ENCODE measurements at places on chromosomes 5 and 9. TPM values are rescaled to one million over a fixed set of nuclear protein-coding genes. Genes with fewer than 3 reads are reported as not detected.

DNA sequence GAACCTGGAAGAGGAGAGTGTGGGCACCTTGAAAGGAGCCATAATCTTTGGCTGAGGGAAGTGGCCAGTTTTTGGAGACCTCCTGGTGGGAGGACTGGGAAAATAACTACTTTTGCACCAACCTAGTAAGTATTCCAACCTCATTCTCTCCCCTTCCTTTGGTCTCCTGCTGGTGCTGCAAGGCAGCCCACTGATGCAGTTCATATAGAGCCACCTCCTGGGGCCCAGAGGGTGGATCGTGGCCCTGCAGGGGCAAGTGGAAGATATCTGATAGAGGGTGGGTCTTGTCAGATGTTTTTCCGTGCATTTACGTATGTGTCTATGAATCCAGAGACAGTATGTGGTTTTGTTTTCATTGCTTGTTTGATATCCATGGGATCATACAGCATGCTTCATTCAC is 172.8 kb upstream of the PITX1 start:
- ATAC-seq = no peak

SPINK5 gene
- total RNA-seq = 47.0 TPM

HAVCR2 gene
- total RNA-seq = 13.8 TPM

DNA sequence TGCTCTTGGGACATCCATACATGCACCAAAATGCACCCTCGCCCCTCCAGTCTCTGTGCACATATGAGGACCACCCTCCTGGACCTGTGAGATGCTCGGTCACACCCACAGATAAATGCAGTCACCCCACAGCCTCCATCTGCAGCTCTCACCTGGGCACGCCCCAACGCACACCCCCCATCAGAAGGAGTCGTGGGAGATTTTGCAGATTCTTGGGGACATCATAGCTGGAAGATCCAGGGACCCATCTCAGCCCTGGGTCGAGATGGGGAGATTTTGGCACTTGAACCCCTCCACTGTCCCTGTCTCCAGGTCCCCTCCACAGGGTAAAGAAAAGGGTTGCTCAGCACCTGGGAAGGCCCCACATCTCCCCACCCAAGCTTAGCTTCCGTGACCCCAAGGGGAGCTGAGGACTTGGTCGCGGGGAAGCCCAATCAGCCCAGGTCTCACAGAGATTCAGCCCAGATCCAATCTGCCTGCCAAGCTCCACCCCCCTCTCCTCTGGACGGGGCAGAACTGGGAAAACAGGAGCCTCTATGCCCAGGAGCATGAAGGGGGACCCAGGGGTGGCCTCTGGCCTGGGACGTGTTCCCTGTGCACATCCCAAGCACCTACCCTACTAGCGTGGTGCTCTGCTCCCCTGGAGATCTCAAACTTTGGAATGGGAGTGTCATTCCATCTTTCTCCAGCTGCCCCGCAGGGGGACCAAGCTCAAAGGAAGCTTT is 89.2 kb upstream of the LMX1B start:
- no peak for ATAC-seq

MORN5 gene
- not detected for total RNA-seq

PCDHB4 gene
- 4.1 TPM for total RNA-seq

PTRH1 gene
- 19.3 TPM for total RNA-seq

SMIM33 gene
- not detected for total RNA-seq

GRCh38 chr9:118693645-118694044 is 675.6 kb downstream of the BRINP1 start:
- no peak for ATAC-seq

PPP3R2 gene
- not detected for total RNA-seq

B4GALT7 gene
- 15.2 TPM for total RNA-seq

DNA sequence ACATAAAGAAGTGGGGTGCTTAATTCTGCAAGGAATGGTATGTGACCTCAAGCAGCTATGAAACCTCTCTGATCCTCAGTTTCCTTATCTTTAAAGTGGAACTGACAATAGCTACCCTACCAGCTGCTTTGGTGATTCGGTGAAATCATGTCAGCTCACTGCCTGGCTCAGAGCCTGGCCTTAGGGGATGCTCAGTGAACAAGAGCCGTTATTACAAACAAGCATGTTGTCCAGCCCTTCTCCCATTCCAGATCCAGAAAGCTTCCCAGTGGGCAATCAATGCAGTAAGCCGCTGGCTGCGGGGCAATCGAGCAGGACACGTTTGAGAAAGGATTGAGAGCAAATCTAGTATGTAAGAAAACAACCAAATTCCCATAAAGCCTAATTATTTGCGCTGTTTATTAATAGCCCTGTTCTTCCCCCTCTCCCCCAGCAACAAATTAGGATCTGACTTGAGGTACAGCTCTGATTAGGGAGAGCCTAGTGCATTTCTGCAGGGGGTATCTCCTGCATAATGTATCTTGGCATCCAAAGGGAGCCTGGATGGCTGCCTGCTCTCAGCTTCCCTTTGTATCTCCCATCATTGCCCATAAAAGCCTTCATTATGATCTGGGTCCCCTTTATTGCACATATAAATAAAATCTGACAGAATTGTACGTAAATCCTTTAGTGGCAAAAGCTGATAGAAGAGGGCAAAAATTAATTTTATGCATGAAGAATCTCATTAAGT is 371.4 kb downstream of the TMEM232 start:
- peak; percentile 13 for ATAC-seq

DNA sequence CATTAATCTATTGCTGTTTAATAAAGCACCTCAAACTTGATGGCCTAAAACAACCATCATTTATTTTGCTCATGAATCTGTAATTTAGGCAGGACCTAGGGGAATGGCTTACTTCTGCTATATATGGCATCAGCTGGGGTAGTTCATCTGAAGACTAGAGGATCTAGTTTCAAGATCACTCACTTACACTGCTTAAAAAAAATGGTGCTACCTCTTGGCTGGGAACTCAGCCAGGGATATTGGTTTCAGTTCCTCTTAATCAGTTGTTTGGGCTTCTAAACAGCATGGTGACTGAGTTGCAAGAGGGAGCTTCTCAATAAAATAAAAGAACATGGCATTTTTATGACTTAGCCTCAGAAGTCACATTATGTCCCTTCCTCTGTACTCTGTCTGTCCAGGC is 142.0 kb downstream of the FAM114A2 start:
- ATAC-seq = no peak

DNA sequence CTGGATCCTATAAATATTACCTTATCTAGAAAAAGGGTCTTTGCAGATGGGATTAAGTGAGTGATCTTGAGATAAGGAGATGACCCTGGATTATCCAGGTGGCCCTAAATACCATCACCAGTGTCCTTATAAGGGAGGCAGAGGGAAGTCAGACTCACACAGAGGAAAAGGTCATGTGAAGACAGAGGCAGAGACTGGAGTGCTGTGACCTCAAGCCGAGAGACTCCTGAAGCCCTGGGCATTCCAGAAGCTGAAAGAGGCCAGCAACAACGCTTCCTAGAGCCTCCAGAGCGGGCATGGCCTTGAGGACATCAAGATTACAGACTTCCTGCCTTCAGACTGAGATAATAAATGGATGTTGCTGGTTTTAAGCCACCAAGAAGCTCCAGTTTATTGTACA is 118.8 kb downstream of the ATPSCKMT start:
- ATAC-seq = no peak

- ATAC-seq = no peak
Measured at GRCh38 chr5:83256091-83256780, 178.9 kb downstream of the XRCC4 start.

GRCh38 chr9:95778957-95779356 is 96.5 kb upstream of the ERCC6L2 start:
- peak; percentile 85 for ATAC-seq

- ATAC-seq = peak; percentile 58
Measured at GRCh38 chr5:66207800-66208561, 63.9 kb downstream of the SREK1 start.

DNA sequence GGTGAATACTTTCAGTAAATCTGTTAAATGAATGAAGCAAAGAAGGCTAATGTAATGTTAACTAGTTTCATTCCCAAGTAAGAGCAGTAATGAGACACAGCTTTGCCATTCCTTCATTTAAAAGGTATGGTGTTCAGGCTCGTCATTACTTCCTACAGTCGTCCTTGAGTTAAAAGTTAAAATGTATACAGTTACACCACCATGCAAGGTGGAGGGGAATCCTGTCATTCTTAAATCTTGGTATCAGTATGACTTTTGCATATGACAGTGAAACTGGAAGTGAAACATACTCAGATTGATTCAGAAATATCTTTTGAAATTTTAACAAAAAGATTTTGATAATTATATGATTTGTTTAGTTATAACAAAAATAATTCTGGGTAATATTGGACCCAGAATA is 25.9 kb downstream of the MTRR start:
- ATAC-seq = no peak

- ATAC-seq = no peak
Measured at GRCh38 chr5:103690676-103691075, 128.1 kb upstream of the NUDT12 start.

DNA sequence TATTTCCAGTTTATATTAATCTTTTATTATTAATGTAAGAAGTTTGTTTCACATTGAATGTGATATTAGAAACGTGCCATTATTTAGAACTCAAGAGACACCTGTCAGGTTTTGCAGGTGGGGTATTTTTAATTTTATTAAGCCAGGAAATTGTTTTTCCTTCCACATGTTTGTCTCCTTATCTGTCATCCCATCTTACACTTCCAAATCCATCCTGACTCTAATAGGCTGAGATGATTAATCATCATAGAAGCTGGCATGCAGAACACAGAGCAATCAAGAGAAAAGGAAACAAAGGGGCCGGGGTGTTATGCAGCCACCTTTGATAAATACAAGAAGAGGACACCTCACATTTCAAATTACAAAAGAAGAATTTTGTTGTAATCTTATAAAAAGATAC is 506.5 kb downstream of the ISL1 start:
- ATAC-seq = no peak

GLRA1 gene
- not detected for total RNA-seq

DNA sequence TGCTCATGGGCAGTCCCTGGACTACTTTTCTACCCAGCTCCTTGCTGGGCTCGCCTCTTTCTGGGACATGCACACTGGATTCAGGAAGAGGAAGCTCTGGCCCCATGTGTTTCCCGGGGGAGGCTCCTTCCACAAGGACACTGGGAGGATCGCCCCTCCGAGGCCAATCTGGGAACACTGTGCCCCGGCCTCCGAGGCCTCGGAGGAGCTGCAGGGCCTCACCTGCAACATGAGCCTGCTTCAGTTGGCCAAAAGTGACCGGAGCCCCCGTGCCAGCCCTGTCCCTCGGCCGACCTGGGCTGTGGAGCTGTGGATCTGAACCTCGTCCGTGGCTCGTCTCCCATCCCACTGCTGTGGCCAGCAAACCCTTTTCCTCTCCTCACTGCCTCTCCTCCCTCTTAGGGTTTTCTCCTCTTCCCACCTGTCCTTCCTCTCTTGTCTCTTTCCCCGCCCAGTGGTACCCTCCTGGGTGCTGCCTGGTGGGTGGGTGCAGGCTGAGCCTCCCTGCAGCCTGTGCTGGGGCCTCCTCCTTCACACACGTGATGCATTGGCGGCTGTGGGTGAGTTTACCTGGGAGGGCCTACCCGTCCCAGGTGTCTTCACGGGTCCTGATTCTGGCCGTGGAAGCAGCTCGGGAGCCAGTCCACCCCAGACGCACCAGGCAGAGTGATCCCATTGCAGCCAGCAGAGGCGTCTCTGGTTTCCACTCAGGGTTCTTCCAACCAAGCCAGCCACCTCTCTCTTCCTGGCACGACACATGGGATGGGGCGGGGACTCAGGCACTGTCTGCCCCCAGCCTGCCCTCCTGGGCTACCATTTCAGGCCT is 241.8 kb downstream of the CACNA1B start:
- ATAC-seq = no peak

ERAP2 gene
- 11.2 TPM for total RNA-seq

ATP6V0E1 gene
- total RNA-seq = 94.0 TPM

QRFP gene
- total RNA-seq = not detected

- no peak for ATAC-seq
Measured at GRCh38 chr5:144598451-144599068, 427.9 kb downstream of the KCTD16 start.

GRCh38 chr9:13411791-13412190 is 132.3 kb upstream of the MPDZ start:
- ATAC-seq = no peak

- ATAC-seq = peak; percentile 76
Measured at GRCh38 chr9:98034593-98035546, 21.7 kb upstream of the NANS start.

- no peak for ATAC-seq
Measured at GRCh38 chr5:67257077-67257476, 60.5 kb upstream of the CD180 start.

CTSL gene
- 102 TPM for total RNA-seq

- ATAC-seq = no peak
Measured at GRCh38 chr5:180208435-180209081, 453 bp downstream of the RASGEF1C start.

DNA sequence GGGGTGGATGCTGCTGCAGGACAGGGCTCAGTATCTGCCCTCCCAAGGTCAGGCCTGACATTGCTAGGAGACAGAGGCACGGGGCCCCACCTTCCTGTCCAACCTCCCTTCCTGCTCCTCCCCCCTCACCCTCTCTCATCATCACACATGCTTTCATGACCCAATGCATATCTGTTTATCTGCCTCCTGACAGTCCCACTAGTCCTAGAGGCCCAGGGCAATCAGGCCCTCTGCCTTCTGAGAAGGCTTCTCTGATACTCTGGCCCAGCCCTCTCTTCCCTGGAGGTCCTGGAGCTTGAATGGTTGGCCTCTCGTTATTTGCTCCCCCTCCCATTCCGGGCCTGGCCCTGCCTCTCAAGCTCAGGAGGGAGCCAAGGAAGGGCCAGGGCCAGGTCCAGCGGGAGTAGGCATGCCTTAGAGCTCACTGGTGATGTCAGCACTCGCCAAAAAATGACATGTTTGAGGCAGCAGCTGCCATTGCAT is 90.6 kb upstream of the SAP30L start:
- ATAC-seq = peak; percentile 46

GRCh38 chr5:135446615-135447014 is 533 bp downstream of the DCANP1 start:
- no peak for ATAC-seq

GRCh38 chr9:34426347-34427074 is 31.9 kb downstream of the FAM219A start:
- ATAC-seq = no peak

KIF12 gene
- total RNA-seq = not detected

DNA sequence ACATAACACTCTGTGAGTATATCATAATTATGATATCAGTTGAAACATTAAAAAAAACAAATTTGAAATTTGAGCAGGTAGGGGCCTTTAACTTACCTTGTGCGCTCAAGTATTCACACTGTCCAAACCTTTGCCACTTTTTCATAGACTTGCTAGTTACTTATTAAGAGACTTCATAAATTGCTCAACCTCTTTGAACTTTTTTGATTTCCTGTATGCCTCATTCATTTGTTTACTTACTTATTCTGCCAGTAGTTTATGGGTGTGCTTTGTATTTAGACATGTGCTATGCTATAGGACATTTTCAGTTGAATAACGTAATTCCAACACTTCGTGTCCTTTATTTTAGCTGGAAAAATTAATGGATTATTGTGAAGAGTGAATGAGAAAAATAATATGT is 204.8 kb downstream of the HCN1 start:
- no peak for ATAC-seq

PTGES gene
- total RNA-seq = 15.1 TPM

DIMT1 gene
- total RNA-seq = 39.6 TPM

FAM153A gene
- total RNA-seq = 4.4 TPM

GRCh38 chr9:36169166-36169565 is at the start of gene CCIN:
Gene CCIN (plus strand): TSS chr9:36169388. CDS start chr9:36169503, 115 bp downstream.
- ATAC-seq = no peak

NEUROG1 gene
- total RNA-seq = not detected

CRHBP gene
- not detected for total RNA-seq

GRCh38 chr5:54080831-54081230 is 229.5 kb downstream of the ARL15 start:
- ATAC-seq = no peak
